ENCODE measurements at places on chromosomes 3 and 15. TPM values are rescaled to one million over a fixed set of nuclear protein-coding genes. Genes with fewer than 3 reads are reported as not detected.

The DTX3L gene
- 18.7 TPM for polyA plus RNA-seq

The FMN1 gene
- polyA plus RNA-seq, result 4.6 TPM

The CD80 gene
- polyA plus RNA-seq, result 0.89 TPM

The STRIT1 gene
- not detected for polyA plus RNA-seq

The RAB5A gene
- 36.8 TPM for polyA plus RNA-seq

The SPINK8 gene
- not detected for polyA plus RNA-seq

The GPR149 gene
- polyA plus RNA-seq, result not detected

The DNASE1L3 gene
- polyA plus RNA-seq, result 2.5 TPM

The GNB4 gene
- polyA plus RNA-seq, result 6.3 TPM

The NECTIN3 gene
- polyA plus RNA-seq, result 3.9 TPM

The SLC7A14 gene
- not detected for polyA plus RNA-seq

The EFHB gene
- 2.2 TPM for polyA plus RNA-seq

The SLCO3A1 gene
- polyA plus RNA-seq, result 26.0 TPM

The HACL1 gene
- polyA plus RNA-seq, result 15.6 TPM

The LSAMP gene
- 1.6 TPM for polyA plus RNA-seq

The AQP9 gene
- 6.1 TPM for polyA plus RNA-seq

The BLM gene
- polyA plus RNA-seq, result 8.7 TPM

The ADAMTS9 gene
- 39.6 TPM for polyA plus RNA-seq

The C3orf18 gene
- 3.2 TPM for polyA plus RNA-seq

The HEG1 gene
- polyA plus RNA-seq, result 40.9 TPM

The CNTN6 gene
- 3.3 TPM for polyA plus RNA-seq

The MAGI1 gene
- 10.3 TPM for polyA plus RNA-seq

The RBP2 gene
- 1.3 TPM for polyA plus RNA-seq

The SPATA12 gene
- polyA plus RNA-seq, result 0.08 TPM

The MST1R gene
- 38.8 TPM for polyA plus RNA-seq

The GRM7 gene
- 0.35 TPM for polyA plus RNA-seq

The SKOR1 gene
- polyA plus RNA-seq, result 0.43 TPM

The GOLGA8K gene
- polyA plus RNA-seq, result 0.30 TPM

The SLC9C1 gene
- polyA plus RNA-seq, result not detected

The GOLGA6L6 gene
- not detected for polyA plus RNA-seq

The GOLGA6A gene
- not detected for polyA plus RNA-seq

The IQCF5 gene
- not detected for polyA plus RNA-seq

The SLC27A2 gene
- polyA plus RNA-seq, result 4.5 TPM

The SLC38A3 gene
- 0.24 TPM for polyA plus RNA-seq

The TNFAIP8L3 gene
- 3.7 TPM for polyA plus RNA-seq

The FBXW12 gene
- not detected for polyA plus RNA-seq

The EPB42 gene
- polyA plus RNA-seq, result not detected

The CYP1A2 gene
- 0.57 TPM for polyA plus RNA-seq
